ENCODE measurements at places on chromosomes 6 and 20. TPM values are rescaled to one million over a fixed set of nuclear protein-coding genes. Genes with fewer than 3 reads are reported as not detected.

The PNPLA1 gene
- total RNA-seq: not detected

The FABP7 gene
- total RNA-seq: not detected

The RSPH4A gene
- 0.26 TPM for total RNA-seq

The NKX2-2 gene
- total RNA-seq: not detected

The TSPYL1 gene
- total RNA-seq: 72.5 TPM

The BPHL gene
- total RNA-seq: 28.0 TPM

The ADAM33 gene
- 0.13 TPM for total RNA-seq

The DTD1 gene
- 71.4 TPM for total RNA-seq

The TOMM34 gene
- 59.3 TPM for total RNA-seq

The PAX1 gene
- total RNA-seq: not detected

The ERGIC3 gene
- total RNA-seq: 239 TPM

The PLEKHG1 gene
- 0.06 TPM for total RNA-seq

The SIRPB2 gene
- not detected for total RNA-seq

The TAAR1 gene
- total RNA-seq: not detected

The PAK1IP1 gene
- 28.1 TPM for total RNA-seq

The SAMD3 gene
- not detected for total RNA-seq

The POPDC3 gene
- 64.8 TPM for total RNA-seq

The LIME1 gene
- 19.1 TPM for total RNA-seq

The SOX18 gene
- not detected for total RNA-seq

The CRISP2 gene
- not detected for total RNA-seq

The RIPPLY2 gene
- total RNA-seq: not detected

The SEMG1 gene
- not detected for total RNA-seq

The MYT1 gene
- not detected for total RNA-seq

The ADGRF1 gene
- not detected for total RNA-seq

The SLC26A8 gene
- total RNA-seq: not detected

The TRIM31 gene
- total RNA-seq: not detected

The SPDEF gene
- not detected for total RNA-seq

All from LHCN-M2 (cell line).